ENCODE measurements at places on chromosomes 6 and 20.

DNA sequence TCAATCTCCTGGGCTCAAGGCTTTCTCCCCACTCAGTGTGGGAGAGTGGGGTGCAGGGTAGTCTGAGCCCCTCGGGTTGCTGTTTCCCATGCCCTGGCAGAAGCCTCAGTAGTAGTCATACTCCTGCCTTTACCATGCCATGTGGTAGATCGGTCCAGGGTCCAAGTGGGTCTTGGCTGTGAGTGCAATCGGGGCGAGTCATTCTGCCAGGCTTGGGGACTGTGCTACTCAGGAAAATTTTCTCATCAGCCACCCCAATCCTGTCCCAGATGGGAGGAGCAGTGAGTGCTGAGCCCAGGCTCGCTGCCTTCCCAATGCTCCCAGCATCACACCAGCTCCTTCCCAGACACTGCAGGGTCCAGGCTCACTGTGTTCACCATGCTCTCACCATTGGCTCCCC is 10.7 kb upstream of the RAET1L start:
- DNase-seq: no peak

GRCh38 chr6:112188906-112189305 is 65.5 kb downstream of the LAMA4 start:
- DNase-seq: no peak

GRCh38 chr6:20790032-20790791 is 256.0 kb downstream of the CDKAL1 start:
- DNase-seq: no peak

- no peak for DNase-seq
Measured at GRCh38 chr20:46132705-46133120, 14.6 kb downstream of the CD40 start.

GRCh38 chr6:20866036-20866435 is 331.8 kb downstream of the CDKAL1 start:
- DNase-seq: no peak

- no peak for DNase-seq
Measured at GRCh38 chr6:129252377-129253071, 369.6 kb downstream of the LAMA2 start.

- peak; percentile 57 for DNase-seq
Measured at GRCh38 chr6:147507162-147508041, 1.1 kb upstream of the SAMD5 start.

DNA sequence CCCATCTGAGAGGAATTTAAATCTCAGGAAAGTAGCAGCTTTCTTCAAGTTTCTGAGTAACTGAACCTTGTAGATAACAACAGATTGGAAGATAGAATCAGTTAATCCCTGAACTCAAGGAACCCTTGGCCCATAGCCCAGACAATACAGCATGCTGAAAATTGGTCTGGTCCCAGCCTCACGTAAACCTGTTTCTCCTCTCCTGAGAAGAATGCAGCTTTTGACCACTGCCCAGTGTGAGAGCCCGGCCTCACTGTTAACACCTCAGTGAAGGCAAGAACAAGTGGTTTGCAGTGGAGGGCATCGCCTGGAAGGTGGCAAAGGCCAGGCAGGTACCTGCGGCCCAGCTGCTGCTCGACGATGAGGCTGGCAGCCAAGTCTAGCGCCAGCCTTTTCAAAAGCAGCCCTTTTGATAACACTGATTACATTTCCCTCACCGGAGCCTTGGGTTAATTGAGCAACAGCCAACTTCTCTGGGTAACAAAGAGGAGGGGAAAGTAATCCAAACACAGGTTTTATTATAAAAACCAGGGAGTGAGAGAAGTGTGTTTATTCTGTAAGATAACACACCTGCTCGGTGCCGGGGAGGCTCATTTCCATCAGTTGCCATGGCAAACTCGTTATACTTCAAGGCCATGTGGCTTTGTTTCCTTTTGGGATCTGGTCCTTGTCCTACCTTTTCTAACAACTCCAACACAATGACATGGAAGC is 54.0 kb downstream of the TRAF3IP2 start:
- DNase-seq: no peak

DNA sequence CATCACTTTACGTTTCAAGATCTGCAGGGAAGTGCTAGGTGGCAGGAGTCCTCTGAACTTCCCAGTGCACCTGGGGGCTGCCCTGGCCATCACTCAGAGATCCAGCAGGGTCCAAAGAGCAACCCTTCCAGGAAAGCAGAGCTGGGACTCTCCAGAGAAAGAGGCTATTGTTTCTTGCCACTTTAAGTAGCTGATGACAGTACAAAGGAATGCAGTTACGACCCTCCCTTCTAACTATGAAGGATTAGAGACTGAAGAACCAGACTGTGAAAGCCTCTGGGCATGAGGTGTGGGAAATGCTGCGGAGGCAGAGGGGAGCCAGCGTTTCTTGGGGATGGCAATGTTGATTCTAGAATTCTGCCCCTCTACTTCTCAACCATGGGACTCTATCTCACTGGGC is 189.1 kb upstream of the SUPT3H start:
- no peak for DNase-seq

GRCh38 chr6:85015396-85015990 is 251.1 kb upstream of the TBX18 start:
- DNase-seq: peak; percentile 13

GRCh38 chr6:3899061-3899460 is 49.9 kb downstream of the FAM50B start:
- no peak for DNase-seq

DNA sequence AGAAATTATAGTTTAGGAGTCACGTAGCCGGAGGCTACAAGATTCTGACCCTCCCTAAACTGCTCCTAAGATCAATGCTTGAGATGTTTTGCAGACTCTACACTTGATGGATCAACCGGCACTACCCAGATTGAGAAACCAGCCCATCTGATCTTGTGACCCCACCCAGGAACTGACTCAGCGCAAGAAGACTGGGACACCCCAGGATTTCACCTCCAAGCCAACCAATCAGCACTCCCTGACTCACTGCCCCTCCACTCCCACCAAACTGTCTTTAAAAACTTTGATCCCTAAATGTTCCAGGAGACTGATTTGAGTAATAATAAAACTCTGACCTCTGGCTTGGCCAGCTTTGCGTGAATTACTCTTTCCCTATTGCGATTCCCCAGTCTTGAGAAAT is 99.8 kb downstream of the OPRM1 start:
- DNase-seq: no peak

GRCh38 chr6:4714961-4715501 is 61.2 kb upstream of the CDYL start:
- no peak for DNase-seq

GRCh38 chr20:51420111-51420510 is 122.4 kb downstream of the NFATC2 start:
- no peak for DNase-seq

GRCh38 chr6:127581576-127581975 is 4.6 kb downstream of the C6orf58 start:
- DNase-seq: no peak

DNA sequence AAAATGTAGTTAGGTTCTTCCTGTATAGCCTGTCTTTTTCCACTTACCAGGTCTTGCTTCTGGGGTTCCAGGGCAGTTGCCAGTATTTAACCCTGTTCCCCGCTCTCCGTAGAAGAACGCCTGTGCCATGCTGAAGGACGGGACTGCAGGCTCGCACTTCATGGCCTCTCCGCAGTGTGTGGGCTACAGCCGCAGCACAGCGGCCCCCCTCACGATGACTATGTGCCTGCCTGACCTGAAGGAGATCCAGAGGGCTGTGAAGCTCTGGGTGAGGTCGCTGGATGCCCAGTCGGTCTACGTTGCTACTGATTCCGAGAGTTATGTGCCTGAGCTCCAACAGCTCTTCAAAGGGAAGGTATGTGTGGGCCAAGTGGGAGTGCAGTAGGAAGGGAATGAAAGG is 23.0 kb downstream of the POFUT1 start:
- no peak for DNase-seq

DNA sequence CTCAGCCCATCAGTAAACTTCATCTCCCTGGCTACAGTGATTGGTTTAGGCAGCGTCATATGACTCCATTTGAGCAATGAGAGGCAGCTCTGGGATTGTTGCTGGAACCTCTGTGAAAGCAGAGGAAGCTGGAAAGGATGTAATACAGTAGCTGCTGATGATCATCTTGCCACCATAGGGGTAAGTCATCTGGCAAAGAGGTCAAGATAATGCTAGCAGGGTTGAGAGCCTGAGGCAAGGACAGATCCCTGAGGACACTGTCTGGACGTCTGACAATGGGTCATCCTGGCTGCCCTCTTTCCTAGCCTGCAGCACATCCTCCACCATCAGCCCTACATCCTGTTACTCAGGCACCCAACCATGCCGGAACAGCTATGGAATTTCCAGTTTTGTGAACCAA is 25.5 kb upstream of the FKBP1A start:
- no peak for DNase-seq

DNA sequence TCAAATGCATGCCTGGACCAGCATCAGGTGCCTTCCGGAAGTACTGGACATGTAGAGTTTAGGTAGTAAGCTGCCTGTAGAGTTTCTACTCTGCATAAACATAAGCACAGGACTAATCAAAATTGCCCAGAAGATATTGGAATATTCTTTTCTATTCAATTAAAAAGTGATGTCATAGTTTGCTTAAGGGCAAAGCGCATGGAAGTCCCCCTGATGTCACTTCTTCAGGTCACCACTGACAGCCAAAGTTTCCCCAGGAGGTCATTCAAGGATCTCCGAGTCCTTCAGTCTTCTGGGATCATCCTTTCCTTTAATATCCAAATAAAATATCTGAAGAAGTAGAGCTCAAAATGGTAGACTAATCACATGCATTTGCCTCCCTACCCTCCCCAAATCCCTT is 17.5 kb upstream of the RIN2 start:
- DNase-seq: no peak

DNA sequence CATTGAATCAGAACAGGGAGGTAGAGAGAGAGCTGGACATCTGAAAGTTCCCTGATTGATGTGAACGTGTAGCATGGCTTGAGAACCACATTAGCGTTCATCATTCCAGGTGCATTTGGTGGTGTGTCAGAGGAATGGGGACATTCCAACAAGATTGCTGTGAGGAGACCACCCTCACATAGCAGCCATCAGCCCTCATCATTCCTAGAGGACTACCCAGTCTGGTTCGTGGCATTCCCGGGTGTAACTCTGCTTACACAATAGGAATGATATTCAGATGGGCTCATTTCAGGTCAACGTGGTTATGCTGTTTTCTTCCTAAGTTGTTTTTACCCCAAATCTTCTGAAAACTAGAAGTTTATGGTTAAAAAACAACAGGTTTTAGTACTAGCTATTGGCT is 62.2 kb upstream of the KLHL31 start:
- no peak for DNase-seq

GRCh38 chr6:30096829-30097228 is 16.1 kb downstream of the TRIM31 start:
- DNase-seq: no peak

- DNase-seq: no peak
Measured at GRCh38 chr6:70415247-70415646, 1.9 kb downstream of the FAM135A start.

DNA sequence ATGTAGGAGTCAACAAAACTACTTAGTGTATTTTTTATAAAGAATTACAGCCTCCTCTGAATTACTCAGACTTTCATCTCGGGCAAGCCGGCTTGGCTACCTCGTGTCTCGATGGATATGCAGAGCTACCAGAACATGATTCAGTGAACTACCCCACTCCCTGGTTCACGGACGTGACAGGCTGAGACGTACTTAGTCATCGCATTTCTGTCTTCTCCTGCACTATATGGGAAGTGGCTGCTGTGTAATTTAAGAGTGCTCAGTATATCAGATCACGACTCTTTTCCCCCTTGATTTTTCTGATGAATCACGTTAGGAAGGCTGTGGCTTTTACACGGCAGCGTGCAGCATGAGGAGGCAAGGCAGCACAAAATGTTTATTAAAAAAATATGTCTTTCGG is 302.7 kb upstream of the ZFP64 start:
- no peak for DNase-seq

GRCh38 chr6:1837826-1838225 is 228.1 kb downstream of the FOXC1 start:
- no peak for DNase-seq

GRCh38 chr6:2081155-2082138 is 164.0 kb downstream of the GMDS start:
- DNase-seq: no peak

- DNase-seq: peak; percentile 49
Measured at GRCh38 chr6:47247227-47247797, 62.4 kb downstream of the TNFRSF21 start.

DNA sequence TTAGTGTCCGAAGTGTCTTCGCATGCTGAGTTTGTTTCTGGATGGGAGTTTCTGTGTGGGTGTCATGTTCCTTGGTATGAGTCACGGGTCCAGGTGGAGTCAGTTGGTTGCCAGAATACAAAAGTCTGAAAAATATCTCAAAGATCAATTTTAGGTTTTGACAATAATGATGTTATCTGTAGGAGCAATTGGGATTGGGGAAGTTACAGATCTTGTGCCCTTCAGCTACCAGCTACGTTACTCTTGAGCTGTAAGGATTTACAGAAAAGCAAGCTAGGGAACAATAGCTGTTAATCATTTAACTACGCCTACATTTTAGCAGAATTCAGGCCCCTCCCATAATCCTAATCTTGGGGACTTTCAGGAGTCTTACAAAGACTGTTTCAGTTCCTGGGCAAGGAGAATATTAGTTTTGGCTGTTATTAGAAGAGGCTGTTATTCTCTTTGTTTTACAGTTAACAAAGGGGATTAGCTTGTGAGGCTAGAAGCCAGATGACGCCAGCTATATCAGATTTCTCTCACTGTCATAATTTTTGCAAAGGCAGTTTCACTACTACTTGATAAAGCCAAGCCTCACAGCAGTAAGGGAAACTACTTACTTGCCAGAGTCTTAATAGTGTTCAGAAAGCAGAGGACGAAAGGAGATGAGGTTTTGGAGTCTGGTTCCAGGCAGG is 15.4 kb upstream of the SLC22A16 start:
- DNase-seq: peak; percentile 25

DNA sequence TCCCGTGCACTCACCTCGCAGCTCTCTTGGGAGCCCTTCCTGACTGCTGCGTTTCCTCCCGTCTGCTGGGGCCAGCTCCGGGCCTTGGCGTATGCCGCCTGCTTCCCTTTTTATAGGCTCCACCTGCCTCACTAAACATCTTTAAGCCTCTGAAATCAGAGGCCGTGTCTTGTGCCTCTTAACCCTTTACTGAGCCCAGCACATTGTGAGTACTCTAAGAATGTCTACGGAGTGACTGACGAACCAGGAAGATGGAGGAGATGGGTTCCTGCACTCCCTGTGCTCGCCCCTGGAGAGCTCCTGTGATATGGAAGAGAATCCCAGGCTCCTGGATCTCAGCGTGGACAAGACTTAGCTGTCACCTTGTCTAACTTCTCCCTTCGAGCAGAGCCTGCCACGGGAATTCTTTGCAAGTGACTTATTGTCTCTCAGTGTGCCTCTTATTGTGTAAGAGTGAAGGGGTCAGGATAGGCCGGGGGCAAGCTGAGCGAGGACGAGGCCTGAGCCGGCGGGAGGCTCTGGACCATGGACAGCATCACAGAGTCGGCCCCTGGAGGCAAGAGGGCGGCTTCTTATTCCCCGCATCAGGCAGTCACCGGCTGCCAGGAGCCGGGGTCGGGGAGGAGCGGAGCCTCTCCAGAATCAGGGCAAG is 70.9 kb upstream of the CCDC167 start:
- no peak for DNase-seq

GRCh38 chr6:128172752-128173682 is 272.2 kb upstream of the THEMIS start:
- DNase-seq: no peak

Measured in spinal cord (tissue), 10 donors.